AG10803 (cell line): ENCODE measurements at places on chromosomes 16 and 17.

GRCh38 chr17:73393962-73394361 lies 82.2 kb upstream of the CDC42EP4 start:
- no peak for DNase-seq

- peak; percentile 72 for DNase-seq
Observed at GRCh38 chr16:554640-555365, 5.4 kb upstream of the PRR35 start.

GRCh38 chr16:27795992-27796614 lies 246.2 kb downstream of the KATNIP start:
- peak; percentile 11 for DNase-seq

GRCh38 chr17:74555427-74555940 lies 9.6 kb upstream of the CD300C start:
- no peak for DNase-seq

DNA sequence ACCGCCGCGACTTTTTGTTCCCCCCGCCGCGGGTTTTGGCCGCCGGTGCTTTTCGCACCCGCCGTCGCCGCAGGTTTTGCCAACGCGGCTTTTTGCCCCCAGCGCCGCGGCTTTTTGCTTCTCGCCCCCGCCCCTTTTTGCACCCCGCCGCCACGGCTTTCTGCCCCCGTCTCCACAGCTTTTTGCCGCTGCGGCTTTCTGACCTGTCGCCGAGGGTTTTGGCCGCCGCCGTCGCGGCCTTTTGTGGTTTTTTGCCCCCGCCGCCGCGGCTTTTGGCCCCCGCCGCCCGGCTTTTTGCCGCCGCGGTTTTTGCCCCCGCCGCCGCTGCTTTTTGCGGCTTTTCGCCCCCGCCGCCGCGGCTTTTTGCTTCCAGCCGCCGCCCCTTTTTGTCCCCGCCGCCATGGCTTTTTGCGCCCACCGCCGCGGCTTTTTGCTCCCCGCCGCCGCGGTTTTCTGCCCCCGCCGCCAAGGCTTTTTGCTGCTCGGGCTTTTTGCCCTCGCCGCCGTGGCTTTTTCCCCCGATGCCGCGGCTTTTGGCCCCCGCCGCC lies 151.1 kb downstream of the KCNJ18 start:
- DNase-seq = no peak

DNA sequence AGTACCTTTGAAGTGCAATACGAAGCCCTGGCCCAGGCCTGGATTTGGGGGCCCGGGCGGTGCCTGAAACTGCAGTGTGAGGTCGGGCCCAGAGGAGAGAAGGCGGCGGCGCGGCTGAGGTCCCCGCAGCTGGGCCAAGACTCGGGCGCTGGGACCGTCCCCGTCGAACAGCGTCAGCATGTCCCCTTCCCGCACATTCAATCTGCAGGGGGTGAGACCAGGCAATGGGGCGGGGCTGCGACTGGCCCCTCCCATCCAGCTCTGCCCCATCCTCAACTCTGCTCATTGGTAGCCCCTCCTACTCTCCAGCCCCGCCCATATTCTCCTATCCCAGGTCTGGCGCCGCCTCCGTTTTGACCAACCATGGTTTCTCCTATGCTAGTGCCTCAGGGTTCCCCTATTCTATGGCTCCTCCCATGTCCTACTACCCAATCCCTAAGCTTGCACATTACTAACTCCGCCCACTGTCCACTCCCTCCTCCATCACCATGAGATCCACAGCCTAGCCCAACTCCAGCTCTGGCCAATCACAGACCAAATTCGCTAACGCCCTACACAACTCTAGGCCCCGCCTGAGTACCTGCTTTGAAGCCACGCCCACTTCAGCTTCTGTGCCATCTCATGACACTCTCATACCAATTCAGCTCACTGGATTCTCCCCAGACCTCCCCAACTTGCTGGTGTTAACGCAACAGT lies 14.4 kb upstream of the CDIPT start:
- no peak for DNase-seq

DNA sequence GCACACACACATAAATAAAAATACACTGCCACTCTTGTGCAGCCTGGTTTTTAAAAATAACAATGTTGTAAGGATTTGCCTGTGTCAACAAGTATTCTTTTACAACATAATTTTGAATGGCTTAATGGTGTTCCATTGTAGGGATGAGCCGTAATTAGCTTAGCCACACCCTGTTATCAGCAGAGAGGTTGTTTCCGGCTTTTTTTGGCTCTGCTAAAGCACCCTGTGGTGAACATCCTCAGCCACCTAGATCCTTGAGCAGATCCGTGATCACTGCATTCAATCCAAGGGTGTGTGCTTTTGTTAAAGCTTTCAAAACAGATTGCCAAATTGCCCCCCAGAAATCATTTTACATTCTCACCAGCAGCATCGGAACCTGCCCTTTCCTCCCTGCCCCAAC lies 7.0 kb downstream of the KATNB1 start:
- no peak for DNase-seq

DNA sequence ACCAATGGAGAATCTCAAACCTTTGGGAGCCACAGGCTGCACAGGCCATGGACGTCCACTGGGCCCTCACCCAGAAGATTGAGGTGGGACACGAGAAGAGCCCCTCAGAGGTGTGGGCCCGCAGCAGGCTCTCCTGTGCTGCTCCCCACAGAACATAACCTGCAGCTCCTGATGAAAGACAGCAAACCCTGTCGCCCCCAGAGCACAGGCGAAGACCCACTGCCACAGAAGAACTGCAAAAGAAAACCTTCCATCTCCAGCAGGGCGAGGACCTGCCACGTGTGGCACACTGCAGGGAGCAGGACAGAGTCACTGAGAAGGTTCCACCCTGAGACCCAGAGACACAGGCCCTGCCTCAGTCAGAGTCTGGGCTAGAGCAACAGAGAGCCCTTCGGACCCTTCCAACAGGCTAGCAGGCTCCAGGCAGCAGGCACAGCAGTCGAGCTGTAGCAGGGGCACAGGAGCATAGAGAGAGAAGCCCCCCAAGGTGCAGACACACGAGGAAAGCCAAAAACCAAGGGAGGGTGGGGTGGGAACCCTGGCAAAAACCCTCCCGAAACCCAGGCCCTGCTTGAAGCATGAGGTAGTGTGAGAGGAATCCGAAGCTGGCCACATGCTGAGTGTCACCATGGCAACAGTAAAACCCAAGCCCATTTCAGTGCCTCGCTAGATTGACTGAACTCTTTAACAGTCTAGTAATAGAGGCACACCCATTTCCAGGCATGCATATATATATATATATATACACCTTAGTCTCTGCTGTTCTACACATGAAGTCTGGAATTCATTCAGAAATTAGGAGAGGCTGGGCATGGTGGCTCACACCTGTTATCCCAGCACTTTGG lies 60.0 kb upstream of the CHMP6 start:
- peak; percentile 90 for DNase-seq

DNA sequence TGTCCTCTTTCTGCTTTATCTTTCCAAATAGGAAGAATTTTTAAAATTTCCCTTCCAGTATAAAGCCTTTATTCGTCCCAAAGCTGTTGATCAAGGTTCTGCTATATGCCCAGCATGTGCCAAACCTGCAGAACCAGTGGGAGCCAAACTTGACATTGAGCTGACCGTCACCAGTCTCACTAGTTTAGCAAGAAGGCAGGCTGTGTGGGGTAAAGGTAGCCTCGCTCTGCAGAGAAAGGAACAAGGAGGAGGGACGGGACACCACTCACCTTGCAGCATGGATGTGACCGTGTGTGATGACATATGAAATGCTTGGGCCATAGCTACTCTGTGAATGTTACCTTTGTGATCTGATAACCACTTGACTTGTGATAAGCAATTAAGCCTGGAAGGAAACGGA lies 392.2 kb downstream of the CPPED1 start:
- DNase-seq = no peak

- DNase-seq = no peak
Observed at GRCh38 chr17:9055281-9055680, 34.0 kb downstream of the NTN1 start.

DNA sequence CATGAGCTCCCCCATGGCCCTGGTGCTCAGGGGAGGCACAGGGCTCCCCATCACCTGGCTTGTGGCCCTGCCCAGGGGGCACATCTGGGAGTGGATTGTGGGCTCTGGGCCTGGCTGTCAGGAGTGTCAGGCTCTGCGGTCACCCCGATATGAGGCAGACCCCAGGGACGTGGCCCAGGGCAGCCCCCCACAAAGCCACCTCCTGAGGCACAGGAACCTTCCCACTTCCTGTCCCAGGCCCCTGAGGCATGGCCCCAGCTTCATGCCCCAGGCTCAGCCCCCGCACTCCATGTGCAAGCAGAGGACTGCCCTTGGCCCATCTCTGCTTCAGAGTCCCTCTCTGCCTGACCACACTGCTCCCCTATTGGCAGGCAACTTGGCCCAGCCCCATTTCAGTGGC lies 160.3 kb downstream of the PCTP start:
- no peak for DNase-seq

GRCh38 chr17:74678541-74678940 lies 34.2 kb downstream of the CD300LF start:
- no peak for DNase-seq

DNA sequence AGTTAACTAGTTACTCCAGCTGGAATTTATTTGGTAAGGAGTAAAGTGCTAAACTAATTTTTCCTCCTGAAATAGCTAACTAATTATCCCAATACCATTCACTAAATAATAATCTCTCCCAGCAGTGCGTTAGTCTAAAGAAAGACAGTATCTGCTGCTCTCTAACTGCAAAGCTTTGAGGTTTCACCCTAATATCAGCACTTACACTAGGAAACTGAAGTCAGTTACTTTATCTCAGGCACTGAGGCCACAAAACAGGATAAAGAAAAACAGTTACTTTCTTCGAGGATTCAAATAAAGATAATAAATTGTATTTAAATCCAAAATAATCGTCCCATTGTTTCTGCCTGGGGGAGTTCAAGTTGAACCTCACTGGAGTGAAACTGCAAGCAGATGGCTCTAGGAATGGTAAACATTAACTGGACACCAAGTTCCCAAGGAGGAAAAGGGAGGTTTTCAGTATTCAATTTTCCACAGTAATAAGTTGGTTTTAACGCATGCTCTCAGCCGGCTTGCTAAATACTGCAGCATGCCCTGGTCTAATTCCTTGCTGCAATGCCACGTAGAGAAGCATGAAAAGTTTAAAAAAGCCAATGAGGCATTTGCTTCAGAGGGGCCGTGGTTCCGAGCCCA lies 20.0 kb upstream of the FOXJ1 start:
- no peak for DNase-seq

- DNase-seq = no peak
Observed at GRCh38 chr17:45339646-45340605, 23.1 kb upstream of the MAP3K14 start.
